ENCODE measurements at places on chromosomes 2 and 18. TPM values are rescaled to one million over a fixed set of nuclear protein-coding genes. Genes with fewer than 3 reads are reported as not detected.

DNA sequence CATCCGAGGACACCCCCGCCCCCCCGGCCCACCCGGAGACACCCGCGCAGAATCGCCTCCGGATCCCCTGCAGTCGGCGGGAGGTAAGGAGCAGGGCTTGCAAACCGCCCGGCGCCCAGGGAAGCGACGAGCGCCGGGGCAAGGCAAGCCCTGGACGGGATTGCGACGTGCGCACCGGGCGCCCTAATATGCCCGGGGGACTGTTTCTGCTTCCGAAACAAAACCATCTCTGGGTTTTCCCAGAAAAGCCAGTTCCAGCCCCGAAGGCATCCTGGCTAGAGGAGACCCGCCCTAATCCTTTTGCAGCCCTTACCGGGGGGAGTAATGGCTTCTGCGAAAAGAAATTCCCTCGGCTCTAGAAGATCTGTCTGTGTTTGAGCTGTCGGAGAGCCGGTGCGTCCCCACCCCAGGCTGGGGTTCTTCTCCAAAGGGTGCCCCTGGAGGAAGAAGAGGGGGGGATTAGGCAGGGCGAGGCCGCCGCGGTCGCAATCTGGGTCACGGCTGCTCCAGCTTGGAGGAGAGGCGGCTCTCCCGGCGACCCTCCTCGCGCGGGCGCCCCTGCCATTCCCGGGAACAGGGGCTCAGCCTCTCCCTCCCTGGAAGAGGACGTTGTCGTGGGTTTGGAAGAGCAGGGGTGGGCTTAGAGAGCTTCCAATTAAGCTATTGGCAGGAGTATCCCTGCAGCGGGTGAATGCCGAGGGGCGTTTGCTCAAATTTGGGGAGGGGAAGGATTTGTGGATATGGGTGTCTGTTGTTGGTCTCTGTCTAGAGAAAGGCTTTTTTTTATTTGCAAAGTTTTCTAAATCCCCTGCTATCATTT is 521 bp downstream of the MYCN start:
- no peak for DNase-seq

GRCh38 chr2:144519934-144520731 is at the start of gene ZEB2:
Gene ZEB2 (minus strand): TSS chr2:144520119. CDS start chr2:144517350, 2,769 bp downstream.
- peak; percentile 59 for DNase-seq

Gene PROC
- 0.31 TPM for total RNA-seq

- no peak for DNase-seq
These were observed 26.9 kb upstream of the ROCK2 start for GRCh38 chr2:11371092-11371937.

DNA sequence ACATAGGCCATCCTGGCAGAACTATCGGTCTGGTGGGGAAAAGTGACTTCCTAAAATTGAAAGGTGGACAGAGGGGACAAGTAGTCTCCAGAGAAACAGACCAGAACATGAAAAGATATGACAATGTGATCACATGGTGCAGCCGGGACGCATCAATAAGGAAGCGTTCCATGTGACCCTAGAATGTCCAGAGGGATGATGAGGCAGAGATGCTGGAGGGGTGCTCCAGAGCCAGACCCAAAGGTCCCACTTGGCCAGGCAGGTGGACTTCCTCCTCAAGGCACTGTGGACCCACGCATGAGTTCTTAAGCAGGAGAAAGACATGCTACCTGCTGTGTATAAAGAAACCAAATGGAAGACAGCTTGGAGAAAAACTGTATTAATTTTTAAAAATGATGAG is 50.2 kb downstream of the CDH2 start:
- DNase-seq: no peak

GRCh38 chr2:241760301-241760771 is 16.3 kb upstream of the GAL3ST2 start:
- no peak for DNase-seq

- DNase-seq: no peak
These were observed 550 bp downstream of the MYL12B start for GRCh38 chr18:3262234-3263131.

- DNase-seq: no peak
These were observed 1.2 kb downstream of the RPL31 start for GRCh38 chr2:101003278-101003775.

Gene PAX3
- not detected for total RNA-seq

GRCh38 chr2:75288760-75289159 is 89.4 kb upstream of the TACR1 start:
- DNase-seq: no peak

Gene CYTIP
- not detected for total RNA-seq

Gene ACVR1C
- total RNA-seq: 1.0 TPM

Gene CYS1
- 0.63 TPM for total RNA-seq

GRCh38 chr2:218400167-218400929 is 680 bp downstream of the CTDSP1 start:
- peak; percentile 82 for DNase-seq

DNA sequence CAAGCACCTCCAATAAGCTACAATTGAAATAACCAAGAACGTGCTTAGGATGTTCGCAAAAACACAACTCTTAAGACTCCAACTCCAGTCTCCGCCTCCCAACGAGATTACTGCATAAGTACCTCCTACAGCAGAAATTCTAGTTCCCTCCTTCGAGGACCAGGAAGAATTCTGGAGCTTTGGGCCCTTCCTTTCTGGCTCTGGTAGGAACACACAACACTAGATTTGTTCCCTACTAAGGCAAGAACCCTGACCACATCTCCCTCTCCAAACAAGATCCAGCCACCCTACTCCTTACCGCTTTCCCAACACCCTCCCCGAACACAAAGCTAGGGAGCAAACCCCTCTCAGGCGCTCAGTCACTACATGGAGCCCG is 721 bp downstream of the ADAM17 start:
- no peak for DNase-seq

DNA sequence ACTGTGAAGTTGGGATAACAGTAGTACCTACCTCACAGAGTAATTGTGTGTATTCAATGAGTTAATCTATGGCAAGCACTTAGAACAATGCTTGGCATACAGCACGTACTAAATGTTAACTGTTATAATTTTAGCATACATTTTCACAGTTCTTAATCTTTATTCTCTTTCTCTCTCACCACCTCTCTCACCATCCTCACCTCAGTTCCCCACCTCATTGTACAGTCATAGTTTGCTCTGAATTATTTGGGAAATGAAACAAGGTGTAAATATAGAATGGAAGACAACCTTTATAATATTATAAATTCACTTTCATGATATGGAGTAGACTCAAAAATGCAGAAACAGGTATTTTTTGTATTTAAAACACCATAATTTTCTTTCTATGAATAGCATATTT is 40.0 kb upstream of the DNAH7 start:
- no peak for DNase-seq

Data from H7 (cell line).